ENCODE measurements at places on chromosomes 1 and 21. TPM values are rescaled to one million over a fixed set of nuclear protein-coding genes. Genes with fewer than 3 reads are reported as not detected.

IKBKE gene
- 4.9 TPM for polyA plus RNA-seq

HMCN1 gene
- polyA plus RNA-seq: 49.6 TPM

SYT14 gene
- 0.38 TPM for polyA plus RNA-seq

DNA sequence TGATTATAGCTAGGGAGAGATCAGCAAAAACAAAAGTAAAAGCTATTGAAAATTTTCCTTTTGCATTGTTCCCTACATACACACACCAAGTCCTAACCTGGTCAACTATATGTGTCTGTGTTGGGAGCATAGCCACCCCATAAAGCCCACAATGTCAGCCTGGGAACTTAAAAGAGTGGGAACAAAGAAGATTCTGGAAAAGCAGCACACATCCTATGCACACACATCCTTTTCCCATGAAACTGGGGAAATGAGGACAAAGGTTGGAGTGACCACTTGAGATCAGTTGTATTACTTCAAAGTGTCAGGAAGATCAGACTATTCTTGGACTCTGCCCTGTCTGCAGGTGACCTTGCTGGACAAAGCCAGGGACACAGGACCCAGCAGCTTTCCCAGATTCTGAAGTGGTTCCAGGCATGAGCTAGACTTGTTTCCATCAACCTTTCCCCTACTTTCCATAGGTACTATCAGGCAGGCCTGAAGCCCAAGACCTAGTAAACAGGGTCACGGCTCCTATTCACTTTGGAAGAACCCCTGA is 15.9 kb downstream of the TXNIP start:
- DNase-seq: no peak

- DNase-seq: no peak
These were observed 38.0 kb downstream of the NUAK2 start for GRCh38 chr1:205283270-205284147.

DNA sequence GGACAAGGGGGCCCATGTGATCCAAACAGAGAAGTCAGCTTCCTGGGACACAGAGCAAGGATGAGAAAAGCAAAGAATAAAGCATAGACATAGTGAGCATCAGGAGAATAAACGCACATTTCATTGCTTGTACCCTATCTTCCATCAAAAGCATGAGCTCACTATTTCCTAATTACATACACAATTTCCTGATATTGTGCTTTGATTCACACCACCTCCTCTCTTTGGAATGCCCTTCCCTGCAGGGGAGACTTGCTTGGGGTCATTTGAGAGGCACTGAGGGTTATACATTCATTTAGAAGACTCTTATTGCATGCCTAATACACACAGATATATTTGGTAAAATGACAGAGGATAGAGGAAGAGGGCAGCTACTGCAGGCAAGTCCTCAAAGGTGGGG is 185.4 kb downstream of the SEC16B start:
- no peak for DNase-seq

DNA sequence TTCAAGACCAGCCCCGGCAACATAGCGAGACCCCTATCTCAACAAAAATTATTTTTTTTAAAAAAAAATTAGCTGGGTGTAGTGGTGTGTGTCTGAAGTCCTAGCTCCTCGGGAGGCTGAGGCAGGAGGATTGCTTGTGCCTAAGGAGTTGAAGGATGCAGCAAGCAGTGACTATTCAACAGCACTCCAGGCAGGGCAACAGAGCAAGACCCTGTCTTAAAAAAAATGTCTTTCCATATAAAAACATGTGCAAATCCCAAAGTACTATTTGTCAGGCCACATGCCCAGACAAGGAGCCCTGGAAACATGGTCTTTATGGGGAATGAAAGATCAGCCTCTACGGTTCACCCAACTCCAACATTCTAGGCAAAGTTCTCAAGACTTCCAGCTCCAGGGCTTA is 13.3 kb downstream of the IFFO2 start:
- DNase-seq: no peak

Measured in right renal pelvis (tissue), 4 donors.